Uterus (tissue), 4 donors: ENCODE measurements at places on chromosomes 6 and 20. TPM values are rescaled to one million over a fixed set of nuclear protein-coding genes. Genes with fewer than 3 reads are reported as not detected.

DNA sequence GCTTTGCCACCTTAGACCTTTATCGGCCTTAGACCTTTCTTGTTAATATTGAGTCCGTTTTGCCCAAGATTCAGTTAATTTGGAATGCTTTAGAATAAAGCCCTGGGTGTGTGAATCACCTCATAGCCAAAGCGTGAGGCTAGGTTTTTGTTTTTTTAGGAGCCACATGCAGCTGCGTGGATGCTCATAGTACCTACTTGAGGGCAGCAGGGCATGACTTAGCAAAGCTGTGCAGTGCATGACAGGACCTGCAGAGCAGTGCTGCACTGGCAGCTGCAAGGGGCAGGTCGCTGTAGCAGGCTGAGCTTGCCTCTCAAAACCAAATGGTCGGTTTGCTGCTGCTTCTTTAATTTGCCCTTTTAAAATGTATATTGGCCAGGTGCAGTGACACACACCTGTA lies 116.1 kb downstream of the JAG1 start:
- no peak for DNase-seq

DNA sequence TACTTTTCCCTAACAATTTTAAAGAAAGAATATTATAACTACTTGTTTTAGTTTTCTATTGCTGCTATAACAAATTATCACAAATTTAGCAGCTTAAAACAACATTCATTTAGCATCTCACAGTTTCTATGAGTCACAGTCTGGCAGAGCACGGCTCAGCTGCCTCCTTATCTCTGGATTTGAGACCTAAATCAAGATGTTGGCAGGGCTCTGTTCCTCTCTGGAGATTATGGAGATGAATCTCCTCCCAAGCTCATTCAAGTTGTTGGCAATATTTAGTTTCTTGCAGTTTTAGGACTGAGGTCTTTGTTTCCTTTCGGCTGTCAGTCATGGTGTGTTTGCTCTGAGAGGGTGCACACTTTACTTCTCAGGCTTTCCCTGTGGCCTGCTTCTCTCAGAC lies 1065.8 kb upstream of the EYS start:
- DNase-seq, result peak; percentile 14

CST1 gene
- not detected for total RNA-seq

DNA sequence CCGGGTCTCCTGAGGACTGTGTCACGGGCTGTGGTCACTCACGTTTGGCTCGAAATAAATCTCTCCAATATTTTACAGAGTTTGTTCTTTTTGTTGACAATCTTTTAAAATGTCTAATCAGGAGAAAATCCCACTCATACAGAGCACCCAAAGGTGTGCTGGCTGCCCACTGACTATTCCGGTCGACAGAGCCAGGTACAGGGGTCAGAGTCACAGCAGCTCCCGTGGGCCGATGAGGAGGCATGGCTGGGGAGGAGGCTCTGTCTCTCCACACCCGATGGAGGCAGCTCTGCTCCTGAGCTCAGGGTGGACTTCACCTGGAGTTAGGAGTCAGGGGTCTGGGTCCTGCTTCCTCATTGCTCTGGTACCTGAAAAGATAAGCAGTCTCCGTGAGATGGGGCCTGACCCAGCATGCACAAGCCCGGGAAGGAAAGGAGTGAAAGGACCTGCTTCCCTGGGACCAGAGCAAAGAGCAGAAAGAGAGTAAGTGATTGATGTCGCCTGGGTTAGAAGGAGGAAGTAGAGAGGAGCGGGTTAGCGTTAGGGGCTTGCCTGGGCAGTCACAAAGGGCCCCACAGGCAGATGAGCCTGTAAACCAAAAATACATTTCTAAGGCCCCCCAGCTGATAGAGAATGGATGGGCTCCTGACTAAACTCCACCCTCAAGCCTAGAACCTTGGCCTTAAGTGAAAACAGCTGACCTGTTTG lies 53.5 kb upstream of the UNC93A start:
- DNase-seq, result no peak

GNRH2 gene
- not detected for total RNA-seq

PBOV1 gene
- not detected for total RNA-seq

DNA sequence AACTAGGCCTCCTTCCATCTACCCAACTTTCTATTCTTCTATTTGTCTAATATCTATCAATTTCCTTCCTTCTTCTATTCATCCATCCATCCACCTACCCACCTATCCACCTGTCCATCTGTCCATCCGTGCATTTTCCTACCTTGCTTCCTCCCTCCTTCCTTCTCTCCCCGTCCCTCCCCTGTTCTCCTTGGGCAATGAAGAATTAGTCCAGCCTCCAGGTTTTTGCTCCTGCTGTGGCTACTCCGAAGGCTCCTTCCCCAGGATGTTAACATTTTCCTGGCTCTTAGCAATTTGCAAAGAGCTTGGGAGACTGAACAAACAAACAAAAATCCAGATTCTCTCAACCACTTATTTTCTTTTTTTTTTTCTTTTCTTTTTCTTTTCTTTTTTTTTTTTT lies 81.6 kb downstream of the KCNB1 start:
- DNase-seq, result peak; percentile 59

DNA sequence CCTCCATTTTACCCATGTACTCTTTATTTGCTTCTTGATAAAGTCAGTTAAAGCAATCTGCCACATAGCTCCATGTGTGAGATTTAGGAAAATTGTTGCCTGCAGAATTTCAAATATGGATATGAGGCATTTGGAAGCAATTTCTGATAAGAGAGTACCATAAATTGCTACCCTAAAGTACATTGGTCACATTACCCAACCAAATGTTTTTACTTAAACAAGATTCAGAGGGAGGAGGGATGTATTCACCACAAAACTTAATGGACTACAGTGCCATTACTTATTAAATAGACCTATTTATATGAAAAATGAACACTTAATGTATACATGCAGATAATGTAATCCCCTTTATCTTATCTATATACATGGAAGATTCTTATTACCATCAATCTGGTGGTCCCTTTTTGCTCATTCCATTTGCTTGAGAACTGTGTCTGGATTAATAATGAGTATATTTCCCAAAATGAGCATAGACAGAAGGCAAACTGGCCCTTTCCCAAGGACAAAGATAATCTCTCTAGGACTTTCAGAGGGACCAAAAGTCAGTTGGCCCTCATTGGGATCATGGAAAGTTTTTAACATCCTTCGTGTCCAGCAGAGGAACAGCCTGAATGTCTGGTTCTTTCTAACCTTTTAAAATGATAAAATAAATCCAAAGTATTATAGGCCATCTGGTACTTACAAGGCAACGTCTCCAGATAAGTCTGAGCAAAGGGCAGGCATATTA lies 526.4 kb downstream of the CBLN4 start:
- DNase-seq, result no peak

DNA sequence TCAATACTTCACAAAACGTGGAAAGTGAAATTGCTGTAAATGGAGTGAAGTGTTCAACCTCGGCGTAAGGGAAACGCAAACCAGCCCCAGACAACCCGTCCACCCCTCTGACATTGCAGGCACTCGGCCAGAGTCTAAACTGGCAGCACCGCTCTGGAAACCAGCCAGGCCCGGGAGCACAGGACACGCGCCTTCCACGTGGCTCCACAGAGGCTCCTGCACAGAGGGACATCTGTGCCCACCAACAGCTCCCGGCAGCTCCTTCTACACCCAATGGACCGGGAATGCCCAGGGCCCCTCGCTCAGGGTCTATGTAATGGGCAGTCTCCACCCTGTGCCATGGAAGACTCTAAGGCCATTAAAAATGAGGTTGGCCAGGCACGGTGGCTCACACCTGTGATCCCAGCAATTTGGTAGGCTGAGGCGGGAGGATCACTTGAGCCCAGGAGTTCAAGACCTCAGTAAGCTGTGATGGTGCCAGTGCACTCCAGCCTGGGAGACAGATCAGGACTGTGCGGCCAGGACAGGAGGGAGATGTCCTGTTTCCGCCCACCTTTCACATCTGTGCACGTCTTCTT lies 3.4 kb upstream of the HELZ2 start:
- DNase-seq, result no peak

DNA sequence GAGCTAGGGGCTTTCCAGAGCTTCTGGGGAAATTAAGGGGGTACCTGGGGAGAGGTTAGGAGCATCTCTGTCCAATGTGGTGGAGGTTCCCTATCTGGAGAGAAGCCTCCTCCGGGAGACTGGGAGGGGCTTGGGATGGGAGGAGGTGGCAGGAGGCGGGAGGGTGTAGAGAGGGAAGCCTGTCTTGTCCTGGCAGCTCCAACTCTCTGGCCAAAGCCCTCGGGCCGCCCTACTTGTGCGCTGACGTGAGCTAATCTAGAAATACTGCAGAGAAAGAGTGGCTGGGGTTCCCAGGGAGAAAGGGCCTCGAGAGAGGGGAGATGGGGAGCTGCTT lies 1.6 kb upstream of the SLC32A1 start:
- DNase-seq, result no peak

DNA sequence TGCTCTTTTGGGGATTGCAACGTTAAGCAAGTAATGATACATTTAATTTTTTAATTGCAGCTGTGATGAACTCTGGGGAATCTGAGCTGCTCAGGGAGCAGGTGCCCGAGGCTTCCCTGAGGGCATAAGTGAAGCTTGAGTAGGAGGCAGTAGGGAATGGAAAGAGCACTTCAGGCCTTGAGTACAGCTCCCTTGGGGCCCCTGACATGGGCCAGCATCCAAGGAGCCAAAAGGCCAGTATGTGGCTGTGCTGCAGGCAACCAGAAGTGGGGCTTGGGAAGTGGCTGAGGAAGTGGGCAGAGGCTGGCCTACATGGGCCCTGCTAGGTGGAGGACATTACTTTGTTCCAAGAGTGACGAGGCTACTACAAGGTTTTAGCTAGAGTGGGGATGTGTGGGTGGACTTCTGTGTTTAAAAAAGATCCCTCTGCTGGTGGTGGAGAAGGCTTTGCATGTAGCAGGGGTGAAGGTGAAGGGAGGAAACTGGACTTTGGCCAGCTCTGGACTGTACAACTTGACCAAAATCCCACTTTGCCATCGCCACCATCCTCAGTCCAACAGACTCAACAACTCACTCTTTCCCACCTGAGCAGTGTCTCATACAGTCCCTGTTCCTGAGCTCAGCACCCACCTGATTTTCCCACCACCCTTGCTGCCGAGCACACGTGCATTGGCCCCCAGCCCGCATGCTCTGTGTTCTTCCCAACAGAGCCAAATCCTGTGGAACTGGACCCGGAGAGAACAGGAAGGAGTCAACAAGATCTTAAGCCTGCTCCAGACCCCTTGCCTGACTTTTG lies 10.9 kb upstream of the ZNF831 start:
- no peak for DNase-seq

- no peak for DNase-seq
These were observed 17.1 kb downstream of the HLA-A start for GRCh38 chr6:29959467-29959866.

GRCh38 chr6:85490516-85491248 lies 40.8 kb downstream of the NT5E start:
- no peak for DNase-seq

HRH3 gene
- total RNA-seq, result not detected

GNMT gene
- total RNA-seq, result not detected

DNA sequence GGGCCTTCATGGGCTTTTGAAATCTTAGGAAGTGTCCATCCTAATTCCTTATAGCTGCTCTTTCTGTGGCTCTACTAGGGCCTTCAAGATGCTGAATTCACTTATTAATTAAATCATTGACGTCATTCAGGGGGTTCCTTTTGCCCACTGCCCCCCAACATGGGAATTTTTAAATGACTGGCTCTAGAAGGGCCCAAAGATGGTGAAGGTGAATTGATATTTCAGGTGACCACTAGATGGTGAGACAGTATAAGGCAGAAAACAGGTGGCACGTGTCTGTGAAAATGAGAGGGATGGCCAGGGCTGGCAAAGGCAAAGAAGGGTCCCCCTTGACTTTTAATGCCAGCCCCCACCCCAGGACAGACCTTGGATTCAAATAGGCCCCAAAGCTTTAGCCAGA lies 11.8 kb downstream of the GNAS start:
- no peak for DNase-seq

GRCh38 chr20:4217349-4217841 lies 202.0 kb upstream of the RNF24 start:
- DNase-seq, result no peak

GRCh38 chr6:124466949-124467348 lies 495.3 kb upstream of the RNF217 start:
- DNase-seq, result no peak

DNA sequence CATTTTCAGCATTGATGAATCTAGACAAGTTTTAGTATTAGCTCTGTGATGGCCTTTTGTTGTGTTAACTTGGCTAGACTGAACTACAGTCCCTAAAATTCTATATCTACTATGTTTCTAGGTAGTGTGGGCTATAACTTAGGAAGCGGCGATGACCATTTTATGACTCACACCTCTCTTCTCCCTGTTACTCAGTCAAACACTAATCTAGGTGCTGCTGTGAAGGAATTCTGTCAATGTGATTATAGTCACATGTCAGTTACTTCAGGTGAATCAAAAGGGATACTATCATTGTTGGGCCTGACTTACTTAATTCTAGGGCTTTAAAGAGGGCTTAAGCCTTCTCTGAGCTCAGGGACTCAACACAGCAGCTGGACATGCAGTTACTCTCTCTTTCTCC lies 691.5 kb upstream of the MAP3K7 start:
- no peak for DNase-seq

DNA sequence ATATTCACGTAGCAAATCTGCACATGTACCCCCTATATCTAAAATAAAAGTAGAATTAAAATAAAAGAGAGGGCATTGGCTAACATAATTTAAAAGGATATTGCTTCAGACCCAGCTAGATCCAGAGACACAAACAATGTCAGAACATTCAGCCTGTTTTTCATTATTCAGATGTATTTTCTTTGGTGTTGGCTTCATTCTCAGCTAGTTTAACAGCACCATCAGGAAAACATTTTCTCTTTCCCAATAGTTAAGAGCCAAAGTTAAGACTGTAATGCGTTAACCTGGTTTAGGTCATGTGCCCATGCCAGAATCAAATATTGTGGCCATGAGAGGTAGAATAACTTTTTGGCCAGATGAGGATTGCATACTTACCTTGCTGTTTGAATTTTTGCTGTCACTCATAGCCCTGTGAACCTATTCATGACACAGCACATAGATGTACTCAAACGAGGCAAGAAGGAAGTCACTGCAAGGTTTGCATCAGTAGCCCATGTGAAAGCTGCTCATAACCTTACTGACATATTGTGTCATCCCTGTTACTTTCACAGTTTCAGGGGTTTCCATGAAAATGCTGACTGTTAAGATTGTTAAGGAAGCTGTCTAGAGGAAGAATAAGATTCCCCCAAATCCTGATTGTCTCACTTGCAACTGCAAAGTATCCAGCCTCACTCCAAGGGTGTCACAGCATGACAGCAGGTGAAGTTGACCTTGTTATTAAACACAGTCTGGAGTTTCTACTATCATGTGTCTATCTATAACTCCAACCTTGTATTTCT lies 233.1 kb downstream of the PACRG start:
- no peak for DNase-seq

GRCh38 chr6:27066381-27066780 lies 181.1 kb upstream of the PRSS16 start:
- no peak for DNase-seq

GRCh38 chr6:42860481-42860880 lies 18.9 kb upstream of the RPL7L1 start:
- DNase-seq, result no peak

GRCh38 chr6:17994019-17994418 lies 6.6 kb upstream of the KIF13A start:
- DNase-seq, result no peak

- no peak for DNase-seq
These were observed 56.6 kb downstream of the MTHFD1L start for GRCh38 chr6:150922137-150922536.

- no peak for DNase-seq
These were observed 1.6 kb upstream of the HS3ST5 start for GRCh38 chr6:114344246-114344970.

GRCh38 chr6:33639559-33639958 lies 18.4 kb downstream of the ITPR3 start:
- no peak for DNase-seq

- DNase-seq, result no peak
These were observed 456.4 kb upstream of the MANEA start for GRCh38 chr6:95120984-95121383.

GRCh38 chr6:1188199-1188598 lies 123.7 kb upstream of the FOXQ1 start:
- DNase-seq, result no peak
